Brain (organoid and tissue), 16 donors: ENCODE measurements at places on chromosomes 7 and 10. TPM values are rescaled to one million over a fixed set of nuclear protein-coding genes. Genes with fewer than 3 reads are reported as not detected.

- DNase-seq = peak; percentile 45
These were observed 384.9 kb downstream of the THSD7A start for GRCh38 chr7:11447106-11447505.

- DNase-seq = peak; percentile 25
These were observed 18.3 kb downstream of the MMS19 start for GRCh38 chr10:97479939-97480338.

DNA sequence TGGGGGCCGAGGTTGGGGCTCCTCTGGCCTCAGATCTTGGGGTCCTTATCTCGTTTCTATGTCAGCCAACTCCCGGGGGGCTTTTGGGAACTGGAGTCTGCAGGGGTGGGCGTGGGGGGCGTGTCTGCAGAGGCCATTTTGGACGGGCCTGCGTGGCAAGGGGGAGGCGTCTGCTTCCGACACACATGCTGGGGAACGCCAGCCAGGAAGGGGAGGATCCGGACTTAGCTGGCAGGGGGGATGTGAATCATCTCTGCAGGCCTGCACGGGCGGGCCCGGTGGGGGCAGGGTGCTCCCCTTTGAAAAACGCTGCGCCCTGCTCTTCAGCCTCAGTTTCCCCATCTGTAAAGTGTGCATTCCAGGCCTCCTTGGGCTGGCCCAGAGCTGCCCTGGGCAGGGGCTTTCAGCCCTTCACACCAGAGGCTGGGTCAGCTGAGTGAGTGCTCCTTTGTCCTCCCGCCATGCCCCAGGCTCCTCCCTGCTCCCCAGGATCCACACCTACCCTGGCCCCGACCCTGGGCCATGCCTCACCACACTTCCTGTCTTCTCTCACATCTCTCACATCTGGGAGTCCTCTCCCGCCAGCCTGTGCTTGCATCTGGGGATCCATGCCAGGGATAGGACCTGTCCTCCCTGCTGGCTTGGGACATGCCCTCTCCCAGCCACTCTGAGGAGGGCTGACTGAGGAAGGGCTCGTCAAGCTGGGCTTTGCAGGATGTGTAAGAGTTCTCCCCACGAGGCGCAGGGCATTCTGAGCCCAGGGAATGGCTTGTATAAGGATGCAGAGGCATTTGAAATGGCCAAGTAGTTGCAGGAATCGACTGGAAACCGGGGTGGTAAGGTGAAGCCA lies 172.6 kb upstream of the TNRC18 start:
- DNase-seq = peak; percentile 76

DNA sequence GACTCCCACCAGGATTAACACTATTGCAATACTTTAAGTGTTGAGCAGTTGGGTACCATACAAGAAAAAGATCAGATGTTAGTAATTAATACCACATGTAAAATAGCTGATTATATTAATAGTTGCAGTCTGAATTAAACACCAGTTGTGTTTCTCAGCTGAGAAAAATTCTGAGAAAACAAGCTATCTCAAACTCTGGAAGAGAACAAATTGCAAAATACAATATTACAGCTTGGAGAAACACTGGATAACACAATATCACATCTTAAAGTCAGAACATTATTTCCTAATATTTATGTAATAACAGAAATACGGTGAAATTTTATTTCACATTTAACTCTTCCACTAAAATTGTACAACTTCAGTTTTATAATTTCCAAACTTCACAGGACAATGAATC lies 9.2 kb downstream of the SNX13 start:
- DNase-seq = no peak

GRCh38 chr10:74394416-74394969 lies 243.5 kb downstream of the ADK start:
- no peak for DNase-seq

GRCh38 chr10:101841826-101842225 lies 1.8 kb downstream of the KCNIP2 start:
- no peak for DNase-seq

DNA sequence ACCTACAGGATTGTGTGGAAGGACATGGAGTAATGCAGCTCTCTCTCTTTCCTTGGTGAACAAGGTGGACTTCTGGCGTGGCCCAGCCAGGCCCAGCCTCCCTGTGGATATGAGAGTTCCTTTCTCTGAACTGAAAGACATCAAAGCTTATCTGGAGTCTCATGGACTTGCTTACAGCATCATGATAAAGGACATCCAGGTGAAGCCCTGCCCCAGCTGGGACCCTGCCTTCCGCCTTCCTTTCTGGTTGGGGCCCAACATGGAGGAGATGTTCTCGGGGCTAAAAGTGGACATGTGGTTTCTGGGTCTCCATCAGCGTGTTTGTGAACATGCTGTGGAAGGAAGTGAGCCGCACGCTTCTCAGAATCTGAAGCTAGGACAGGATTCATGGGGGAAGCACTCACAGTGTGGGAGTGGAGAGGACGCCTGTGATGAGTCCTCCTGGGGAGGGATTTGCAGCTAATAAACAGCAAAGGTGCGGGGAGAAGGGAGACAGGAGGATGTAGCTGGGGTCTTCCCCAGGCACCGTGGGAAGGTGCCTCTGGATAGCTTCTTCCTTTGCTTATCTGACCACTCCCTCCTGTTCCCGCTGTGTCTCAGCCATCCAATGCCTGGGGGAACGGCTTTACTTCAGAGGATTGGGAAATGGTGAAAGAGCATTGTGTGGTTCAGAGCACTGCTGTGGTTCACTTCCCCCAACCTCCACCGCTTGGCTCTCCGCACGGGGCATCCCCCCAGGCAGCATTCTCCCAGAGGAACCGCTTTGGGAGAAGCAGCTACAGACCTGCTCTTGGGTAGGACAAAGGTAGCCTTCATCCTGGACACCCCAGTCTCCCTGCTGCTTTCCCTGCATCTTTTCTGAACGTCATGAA lies 5.5 kb downstream of the CPA5 start:
- no peak for DNase-seq

DNA sequence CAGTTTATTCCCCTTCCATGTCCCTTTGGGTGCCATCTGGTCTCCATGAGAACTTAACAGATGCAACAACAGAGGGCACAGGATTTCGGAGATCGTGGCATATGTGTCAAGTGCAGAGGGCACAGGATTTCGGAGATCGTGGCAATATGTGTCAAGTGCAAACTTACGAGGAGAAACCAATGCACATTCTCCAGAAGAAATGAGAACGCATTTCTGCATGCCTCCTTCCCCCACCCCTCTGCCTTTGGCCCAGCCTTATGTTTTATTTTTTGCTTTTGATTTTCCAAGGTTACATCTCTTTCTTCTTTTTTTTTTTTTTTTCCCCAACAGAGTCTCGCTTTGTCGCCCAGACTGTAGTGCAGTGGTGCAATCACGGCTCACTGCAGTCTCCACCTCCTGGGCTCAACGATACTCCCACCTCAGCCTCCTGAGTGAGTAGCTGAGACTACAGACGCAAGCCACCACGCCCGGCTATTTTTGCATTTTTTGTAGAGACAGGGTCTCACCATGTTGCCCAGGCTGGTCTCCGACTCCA lies 586 bp upstream of the ANKRD26 start:
- no peak for DNase-seq

GRCh38 chr10:126126866-126127265 lies 230.5 kb downstream of the FANK1 start:
- no peak for DNase-seq

DNA sequence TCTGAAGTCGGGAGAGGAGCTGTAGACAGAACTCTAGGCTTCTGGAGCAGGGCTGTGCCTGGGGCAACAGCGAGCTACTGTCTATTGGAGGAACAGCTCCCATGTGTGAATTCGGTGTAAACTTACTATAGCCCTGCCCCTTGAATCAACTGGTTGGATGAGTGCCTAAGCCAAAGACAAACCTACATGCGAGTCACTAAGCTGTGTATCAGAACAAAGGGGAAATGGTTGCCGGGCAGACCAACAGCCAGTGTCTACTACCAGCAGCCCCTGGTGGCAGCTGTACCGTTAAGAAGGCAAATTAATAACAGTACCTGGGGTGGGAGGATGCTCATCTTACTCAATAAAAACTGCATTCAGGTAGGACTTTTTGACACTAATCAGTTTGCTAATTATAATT lies 343.6 kb downstream of the ACTR3B start:
- DNase-seq = no peak

- no peak for DNase-seq
These were observed 50.4 kb downstream of the FOXL3 start for GRCh38 chr7:340200-340937.

DNA sequence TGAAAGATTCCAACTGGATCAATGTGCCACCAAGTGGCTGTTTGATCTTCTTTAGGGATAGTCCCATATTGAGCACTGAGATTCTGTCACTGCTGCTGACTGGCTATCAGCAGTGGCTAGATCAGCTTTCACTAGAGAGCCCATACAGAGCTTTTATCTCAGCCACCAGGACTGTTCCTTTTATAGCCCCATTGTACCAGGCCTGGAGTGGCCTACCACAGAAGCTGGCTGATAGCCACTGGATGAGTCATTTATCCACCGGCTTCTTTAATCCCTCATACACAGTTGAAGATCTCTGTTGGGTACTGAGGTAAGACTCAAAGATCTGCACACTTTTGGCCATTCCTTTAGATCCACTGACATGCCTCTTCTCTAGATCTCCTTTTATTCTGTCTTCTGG lies 1101.1 kb downstream of the SORCS3 start:
- no peak for DNase-seq

DNA sequence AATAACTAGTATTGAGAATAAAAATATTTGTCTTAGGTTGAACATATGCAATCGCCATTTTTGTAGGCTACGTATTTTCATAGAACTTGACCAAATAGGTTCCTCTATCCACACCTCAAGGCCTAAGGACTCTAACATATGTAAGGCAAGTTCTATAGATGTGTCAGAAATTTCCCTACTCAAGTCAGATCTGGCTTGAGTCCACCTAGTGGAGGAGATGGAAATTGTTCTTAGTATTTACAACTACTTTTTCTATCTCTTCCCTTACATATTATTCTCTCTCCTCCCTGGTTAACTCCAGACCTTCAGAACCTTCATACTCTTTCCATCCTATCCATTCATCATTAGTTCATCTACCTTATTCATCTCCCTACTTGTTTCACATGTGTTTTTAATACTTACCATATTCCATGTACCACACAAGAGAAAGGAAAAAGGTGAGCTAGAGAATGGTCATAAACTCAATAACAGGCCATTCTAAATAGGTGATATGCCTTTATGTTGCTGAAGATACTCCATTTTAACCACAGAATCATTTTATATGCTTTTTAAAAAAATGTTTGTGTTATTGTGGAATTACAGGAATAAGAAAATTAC lies 174.5 kb upstream of the HDAC9 start:
- no peak for DNase-seq

DNA sequence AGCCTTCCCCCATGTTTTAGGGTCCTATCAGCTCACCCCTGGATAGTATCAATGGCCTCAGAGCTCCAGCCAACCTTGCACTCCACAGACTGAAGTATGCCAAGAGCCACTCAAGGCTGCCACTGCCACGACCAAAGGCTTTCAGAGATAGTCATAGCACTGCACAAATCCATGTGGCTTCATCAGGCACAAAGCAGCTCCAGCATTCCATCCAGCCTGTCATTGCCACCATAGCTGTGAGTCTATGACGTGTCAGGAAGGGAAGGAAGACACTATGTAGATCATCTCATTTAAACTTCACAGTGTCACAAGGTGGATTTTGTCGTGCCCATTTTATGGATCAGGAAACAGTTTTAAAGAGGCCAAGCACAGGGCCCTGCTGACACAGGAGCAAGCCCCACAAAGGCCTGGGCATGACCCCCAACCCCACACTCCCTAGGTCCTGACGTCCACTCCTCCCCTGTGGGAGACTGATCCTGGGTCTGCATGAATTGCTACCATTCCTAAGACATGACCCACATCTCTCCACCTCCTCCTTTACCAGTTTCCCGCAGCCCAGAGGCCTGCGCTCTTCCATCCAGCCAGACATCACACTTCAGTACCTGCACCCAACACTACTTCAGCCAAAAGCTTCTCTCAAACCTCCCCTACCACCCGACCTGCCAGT lies 119.4 kb downstream of the DIP2C start:
- DNase-seq = no peak

- no peak for DNase-seq
These were observed 373.9 kb upstream of the NFE2L3 start for GRCh38 chr7:25777969-25778708.

DNA sequence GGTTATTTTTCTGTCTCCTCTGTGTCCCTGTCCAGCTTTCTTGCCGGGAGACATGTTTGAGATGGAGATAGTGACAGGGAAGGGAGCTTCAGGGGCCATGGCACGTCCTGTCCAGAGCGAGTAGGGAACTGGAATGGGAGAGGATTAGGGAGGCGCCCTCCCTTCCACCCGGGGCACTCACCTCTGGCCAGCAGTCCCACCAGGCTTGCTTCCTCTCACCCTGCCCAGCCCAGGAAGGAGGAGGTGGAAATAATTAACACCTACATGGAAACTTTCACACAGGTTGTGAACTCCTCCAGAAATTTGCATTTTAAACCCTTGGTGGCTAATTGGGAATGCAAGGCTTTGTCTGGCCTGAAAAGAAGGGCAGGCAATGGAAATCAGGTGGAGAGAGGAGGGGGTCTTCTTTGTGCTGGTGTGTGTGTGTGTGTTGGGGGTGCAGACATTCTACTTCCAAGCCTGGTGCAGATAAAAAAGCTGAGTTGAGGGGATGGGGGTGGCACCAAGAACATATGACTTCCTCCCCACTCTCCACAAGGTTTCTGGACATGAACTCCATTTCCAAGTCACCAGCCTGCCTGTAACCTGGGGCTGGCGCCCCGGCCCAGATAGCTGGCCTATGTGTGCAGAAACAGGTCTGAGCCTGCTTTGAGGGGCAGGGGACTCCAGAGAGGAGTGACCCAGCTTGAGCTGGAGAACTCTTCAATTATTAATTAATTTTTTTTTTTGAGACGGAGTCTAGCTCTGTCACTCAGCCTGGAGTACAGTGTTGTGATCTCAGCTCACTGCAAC lies 199.4 kb downstream of the CYP26A1 start:
- DNase-seq = no peak

DNA sequence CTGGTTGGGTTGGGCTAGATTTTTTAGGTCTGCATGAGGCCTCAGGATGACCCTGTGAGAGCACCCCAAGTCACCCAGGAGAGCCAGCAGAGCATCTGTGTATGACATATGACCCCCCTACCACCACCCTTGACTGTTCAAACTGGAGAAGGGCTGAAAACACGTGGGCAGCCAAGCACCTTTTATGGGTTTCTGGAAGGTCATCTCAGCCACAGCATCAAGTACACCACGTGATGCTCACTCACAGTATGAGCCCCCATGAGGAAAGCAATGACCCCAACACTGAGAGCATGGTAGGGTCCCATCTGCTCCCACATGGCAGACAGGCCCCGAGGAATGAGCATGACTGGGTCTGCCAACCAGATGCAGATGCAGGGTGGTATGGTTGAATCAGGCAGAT lies 149.4 kb upstream of the GDF10 start:
- no peak for DNase-seq

NUP42 gene
- polyA plus RNA-seq = 14.0 TPM

PRF1 gene
- polyA plus RNA-seq = 4.3 TPM

SEPTIN14 gene
- not detected for polyA plus RNA-seq

C7orf33 gene
- polyA plus RNA-seq = not detected

CPA1 gene
- not detected for polyA plus RNA-seq
